ENCODE measurements at places on chromosomes 16 and 17. TPM values are rescaled to one million over a fixed set of nuclear protein-coding genes. Genes with fewer than 3 reads are reported as not detected.

DNA sequence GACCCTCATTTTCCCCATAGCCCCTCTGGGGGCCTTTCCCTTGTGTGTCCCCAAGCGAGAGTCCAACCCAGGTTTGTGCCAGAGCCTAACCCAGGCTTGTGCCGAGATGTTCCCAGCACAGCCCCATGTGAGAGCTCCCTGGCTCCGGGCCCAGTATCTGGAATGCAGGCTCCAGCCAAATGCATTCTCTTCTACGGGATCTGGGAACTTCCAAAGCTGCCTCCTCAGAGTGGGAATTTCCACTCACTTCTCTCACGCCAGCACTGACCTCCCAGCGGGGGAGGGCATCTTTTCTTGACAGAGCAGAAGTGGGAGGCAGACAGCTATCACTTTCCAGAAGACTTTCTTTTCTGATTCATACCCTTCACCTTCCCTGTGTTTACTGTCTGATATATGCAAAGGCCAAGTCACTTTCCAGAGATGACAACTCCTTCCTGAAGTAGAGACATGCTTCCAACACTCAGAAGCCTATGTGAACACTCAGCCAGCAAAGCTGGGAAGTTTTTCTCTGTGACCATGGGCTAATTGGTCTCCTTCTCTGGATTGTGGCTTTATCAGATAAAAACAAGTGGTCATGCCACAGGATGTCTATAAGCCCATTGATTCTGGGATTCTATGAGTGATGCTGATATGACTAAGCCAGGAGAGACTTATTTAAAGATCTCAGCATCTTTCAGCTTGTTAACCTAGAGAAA, 2.5 kb upstream of the CCL2 start:
- peak; percentile 74 for DNase-seq

DNA sequence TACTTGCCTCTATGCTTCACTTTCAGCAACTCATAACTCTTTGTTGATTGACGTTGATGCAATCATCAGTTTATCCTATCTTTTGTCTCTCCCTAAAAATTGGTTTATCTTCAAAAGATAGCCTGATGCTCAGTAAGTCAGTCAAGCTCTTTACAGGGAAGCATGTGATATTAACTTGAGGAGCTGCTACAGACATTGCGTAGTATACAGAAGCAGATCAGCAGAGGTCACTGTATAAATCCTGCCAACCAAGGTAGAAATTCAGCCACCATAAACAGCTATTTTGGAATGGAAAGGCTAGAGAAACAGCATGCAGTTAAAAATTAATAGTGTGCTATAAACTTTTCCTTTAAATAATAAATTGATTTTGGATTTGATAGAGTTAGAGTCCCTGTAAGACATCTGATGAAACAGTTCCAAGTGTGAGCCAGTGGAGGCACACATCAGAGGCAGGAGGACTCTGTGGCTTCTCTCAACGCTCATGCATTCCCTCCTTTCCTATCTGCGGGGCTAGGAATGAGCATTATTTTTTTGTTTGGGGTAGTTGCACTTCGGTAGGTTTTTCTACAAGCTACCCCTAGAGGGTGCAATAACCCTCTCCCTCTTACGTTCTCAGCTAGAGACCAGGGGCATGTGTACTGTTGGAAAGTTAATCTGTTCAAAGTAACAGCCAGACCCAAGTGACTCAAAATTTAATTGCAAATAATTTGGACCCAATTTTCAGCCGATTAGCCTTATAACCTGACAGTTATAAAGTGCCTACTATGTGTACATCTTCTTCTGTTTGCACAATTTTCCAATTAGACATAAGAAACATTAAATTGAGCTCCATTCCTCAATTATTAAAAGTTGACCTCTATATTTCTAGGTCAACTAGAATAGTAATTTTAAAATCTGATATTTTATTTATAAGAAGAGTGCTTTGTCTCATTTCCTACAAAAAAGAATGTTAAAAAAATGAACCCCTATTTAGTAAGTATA, 647.7 kb upstream of the SOX9 start:
- DNase-seq = no peak

DNA sequence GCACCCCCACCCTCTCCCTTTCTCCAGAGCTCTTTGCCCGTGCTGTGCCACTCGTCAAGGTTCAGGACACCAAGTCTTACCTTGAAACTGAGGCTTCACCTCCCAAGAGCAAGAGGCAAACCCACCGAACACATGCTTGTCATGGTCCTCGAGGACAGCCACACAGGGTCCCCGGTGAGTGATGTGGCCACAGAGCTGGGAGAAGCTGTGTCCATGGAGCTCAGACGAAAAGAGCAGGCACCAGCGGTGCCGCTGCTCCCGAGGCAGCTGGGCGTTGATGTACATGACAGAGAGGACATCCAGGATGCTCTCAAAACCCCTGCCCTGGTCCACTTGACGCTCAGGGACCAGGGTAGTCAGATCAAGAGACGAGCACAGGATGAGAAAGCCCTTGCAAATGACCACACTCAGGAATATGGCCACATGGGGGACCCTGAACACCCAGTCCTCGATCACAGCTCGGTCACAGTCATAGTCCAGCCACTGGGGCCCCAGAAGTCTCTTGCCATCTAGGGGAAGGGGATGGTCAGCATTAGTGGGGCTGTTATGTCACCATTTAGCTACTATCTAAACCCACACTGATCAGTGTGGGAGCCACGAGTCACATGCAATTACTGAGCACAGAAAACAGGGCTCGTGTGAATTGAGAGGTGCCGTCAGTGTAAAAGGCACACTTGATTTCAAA, 17.8 kb downstream of the MEAK7 start:
- no peak for DNase-seq

- no peak for DNase-seq
Measured at GRCh38 chr17:31100840-31101459, 6.2 kb downstream of the NF1 start.

DNA sequence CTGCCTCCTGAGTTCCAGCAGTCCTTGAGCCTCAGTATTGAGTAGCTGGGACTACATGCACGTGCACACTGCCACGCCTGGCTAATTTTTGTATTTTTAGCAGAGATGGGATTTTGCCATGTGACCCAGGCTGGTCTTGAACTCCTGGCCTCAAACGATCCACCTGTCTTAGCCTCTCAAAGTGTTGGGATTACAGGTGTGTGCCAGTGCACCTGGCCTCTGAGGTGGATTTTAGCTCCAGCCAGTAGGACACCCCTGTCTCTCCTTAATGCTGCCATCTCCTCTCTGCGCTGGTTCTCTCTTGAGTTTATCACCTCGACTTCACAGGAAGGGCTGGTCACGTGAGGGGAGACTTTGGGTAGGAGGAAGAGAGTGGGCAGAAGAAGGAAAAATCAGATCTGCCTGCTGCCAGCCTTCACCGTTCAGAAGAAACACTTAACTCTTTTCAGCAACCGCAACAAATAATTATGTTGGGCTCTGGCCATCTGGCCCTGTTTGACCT, 55.1 kb downstream of the NDE1 start:
- DNase-seq = no peak

DNA sequence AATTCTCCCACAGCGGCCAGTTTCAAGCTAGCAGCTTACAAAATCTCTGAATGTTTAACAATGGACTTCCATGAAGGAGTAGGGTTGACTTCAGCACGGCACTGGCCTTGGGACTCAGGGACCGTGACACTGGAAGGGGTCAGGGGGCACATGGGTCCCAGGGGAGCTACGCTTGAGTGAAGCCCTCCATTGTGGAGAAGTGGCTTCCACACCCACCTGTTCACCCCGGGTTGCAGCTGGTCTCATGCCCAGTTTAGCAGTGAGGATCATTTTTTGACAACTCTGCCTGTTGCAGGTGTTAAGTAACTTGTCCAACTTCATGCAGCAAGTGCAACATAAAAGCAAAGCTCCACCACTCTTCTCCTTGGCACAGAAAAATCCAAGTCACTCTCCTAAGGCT, 510.2 kb downstream of the CDH13 start:
- DNase-seq = no peak

GRCh38 chr17:36183001-36183971, 6.8 kb upstream of the TBC1D3B start:
- DNase-seq = peak; percentile 37

GRCh38 chr17:11671126-11671525, 72.9 kb downstream of the DNAH9 start:
- no peak for DNase-seq

DNA sequence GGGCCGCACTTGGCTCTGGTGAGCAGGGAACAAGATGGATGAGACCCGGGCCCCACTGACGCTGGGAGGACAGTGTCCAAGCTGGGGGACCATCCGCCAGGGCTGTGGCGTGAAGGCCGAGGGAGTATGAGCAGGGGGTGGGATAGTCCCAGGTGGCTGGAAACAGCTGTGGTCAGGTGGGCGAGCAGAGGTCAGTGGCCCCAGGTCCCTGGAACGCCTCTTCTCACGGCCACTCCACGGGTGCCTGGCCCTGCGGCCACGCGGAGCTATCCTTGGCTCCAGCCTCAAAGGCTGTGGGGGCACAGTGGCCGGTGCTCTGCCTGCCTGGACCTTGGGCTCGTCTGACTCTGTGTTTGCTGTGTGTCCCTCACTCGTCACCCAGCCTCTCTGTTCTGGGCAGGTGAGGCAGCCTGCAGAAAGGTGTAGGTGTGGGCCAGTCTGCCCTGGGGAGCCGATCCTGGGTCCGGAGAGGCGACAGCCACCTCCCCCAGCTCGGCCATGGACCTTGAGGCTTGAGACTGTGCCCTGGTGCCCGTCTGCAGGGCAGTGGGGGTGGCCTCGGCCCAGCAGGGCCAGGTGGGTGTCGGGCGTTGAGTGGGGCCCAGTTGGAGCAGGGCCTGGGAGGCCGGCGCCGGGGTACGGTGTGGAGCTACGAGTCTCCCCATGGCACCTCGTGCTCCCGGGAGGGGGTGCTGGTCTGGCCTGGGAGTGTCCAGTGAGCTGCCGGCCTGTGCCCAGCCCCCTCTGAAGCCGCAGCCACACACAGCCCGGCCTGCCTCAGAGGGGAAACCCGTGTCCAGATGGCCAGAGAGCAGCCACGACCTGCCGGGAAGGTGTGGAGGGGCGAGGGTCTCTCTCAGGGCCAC, 10.0 kb downstream of the CACNA1H start:
- DNase-seq = no peak

DNA sequence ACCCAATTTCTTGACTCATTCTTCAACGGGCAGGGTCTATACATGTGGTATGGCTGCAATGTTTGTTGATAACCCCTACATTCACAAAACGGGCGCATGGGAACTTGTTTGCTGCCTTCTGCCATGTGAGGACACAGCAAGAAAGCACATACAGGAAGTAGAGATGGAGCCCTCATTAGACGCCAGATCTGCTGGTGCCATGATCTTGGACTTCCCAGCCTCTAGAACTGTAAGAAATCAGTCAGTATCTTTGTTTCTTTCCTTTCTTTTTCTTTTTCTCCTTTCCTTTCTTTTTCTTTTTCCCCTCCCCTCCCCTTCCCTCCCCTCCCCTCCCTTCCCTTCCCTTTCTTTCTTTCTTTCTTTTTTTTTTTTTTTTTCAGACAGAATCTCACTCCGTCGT, 165.2 kb downstream of the WWOX start:
- no peak for DNase-seq

- no peak for DNase-seq
Measured at GRCh38 chr16:54281535-54282201, 4.9 kb downstream of the IRX3 start.

DNA sequence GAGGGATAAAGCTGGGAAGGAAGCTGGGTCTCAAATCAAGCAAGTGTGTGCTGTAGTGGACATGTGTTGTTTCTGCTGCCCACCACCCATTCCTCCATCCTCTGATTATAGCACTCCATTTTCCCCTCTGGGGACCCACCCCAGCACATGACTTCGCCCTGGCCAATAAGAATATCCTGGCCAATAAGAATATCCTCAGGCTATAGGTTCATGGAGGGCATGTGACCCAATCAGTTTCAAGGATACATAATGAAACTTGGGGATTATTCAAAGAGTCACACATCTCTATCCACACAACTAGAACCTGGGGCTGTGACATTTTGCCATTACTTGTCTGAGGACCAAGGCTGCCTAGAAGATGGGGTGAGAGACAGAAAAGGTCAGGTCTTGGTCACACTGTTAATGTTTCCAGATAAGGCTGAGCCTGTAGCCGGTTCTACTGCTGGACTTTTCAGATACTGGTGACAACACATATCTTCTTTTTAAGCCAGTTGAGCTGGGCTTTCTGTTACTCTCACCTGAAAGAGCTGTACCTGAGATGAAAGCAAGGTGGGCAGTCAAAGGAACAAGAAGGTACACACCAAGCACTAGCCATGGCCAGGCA, 33.7 kb downstream of the MYO18A start:
- no peak for DNase-seq

DNA sequence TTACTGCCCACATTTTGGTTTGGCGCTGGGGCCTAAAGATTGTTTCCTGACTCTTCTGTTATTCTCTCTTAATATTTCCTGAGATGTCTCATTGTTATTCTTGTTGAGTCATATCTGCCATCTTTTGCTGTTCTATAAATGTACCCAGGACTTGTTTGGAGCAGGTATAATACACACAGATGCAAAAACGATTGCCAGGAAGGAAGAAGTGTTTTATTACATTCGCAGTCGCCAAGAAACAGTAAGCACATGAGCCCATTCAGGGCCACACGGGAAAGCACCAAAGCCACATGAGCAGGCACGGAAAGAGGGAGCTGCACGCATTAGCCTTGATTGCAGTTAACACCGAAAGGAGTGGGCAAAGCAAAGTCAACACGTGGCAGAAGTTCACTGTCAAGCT, 70.2 kb downstream of the ARHGAP44 start:
- DNase-seq = no peak

DNA sequence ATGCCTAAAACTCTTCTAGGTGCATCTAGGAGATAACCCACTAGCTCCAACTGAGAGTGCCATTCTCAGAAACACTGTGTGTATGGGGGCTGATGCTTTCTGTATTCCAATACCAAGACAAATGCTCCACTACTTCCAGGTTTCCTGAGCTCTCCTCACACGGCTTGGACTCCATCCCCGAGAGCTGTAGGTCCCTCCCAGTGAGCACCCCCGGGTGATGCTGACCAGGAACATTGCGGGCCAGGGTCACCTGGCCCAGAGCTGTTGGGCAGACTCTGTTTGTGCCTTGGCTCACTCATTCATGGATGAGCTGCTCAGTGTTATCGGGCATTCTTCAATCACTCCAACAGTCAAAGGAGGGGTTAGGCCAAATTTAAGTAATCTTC, 7.0 kb downstream of the CUEDC1 start:
- no peak for DNase-seq

GRCh38 chr17:47853616-47854015, 2.7 kb upstream of the SP6 start:
- no peak for DNase-seq

- DNase-seq = no peak
Measured at GRCh38 chr16:52591934-52592592, 45.1 kb upstream of the TOX3 start.

GRIN2C gene
- 1.9 TPM for total RNA-seq

KRTAP4-5 gene
- not detected for total RNA-seq

SCPEP1 gene
- 22.9 TPM for total RNA-seq

KRT33A gene
- not detected for total RNA-seq

CHST4 gene
- total RNA-seq = not detected

NXN gene
- total RNA-seq = 54.2 TPM

PLA2G10 gene
- total RNA-seq = 0.32 TPM

CHMP1A gene
- 27.9 TPM for total RNA-seq

CCDC200 gene
- total RNA-seq = not detected

CLEC3A gene
- 16.8 TPM for total RNA-seq

ATP2A1 gene
- 2.9 TPM for total RNA-seq

PERCC1 gene
- not detected for total RNA-seq

KCNJ12 gene
- total RNA-seq = 4.1 TPM

SYT17 gene
- 6.5 TPM for total RNA-seq

FBXO39 gene
- total RNA-seq = 0.90 TPM

ASIC2 gene
- 1.1 TPM for total RNA-seq

CETP gene
- 1.6 TPM for total RNA-seq

CYGB gene
- total RNA-seq = 14.4 TPM

SYNGR2 gene
- 15.0 TPM for total RNA-seq
